ENCODE measurements at places on chromosomes 4 and X. TPM values are rescaled to one million over a fixed set of nuclear protein-coding genes. Genes with fewer than 3 reads are reported as not detected.

DNA sequence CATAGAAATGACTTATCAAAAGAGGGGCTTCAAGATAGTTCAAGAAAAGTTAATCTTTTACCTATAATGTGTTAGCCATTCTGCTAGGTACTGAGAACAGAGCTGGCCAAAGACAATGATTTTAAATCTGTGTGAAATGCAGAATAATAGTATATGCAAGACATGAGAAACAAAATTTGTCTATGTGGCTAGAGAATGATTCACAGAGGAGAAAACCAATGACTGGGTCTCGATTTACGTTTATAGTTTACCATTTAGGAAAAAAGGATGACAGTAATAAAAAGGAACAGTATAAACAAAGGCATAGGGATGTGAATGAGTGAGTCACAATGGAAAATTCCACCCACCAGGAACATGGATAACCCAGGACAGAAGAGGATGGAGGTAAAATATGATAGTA, 31.9 kb downstream of the NPFFR2 start:
- no peak for DNase-seq

- DNase-seq: no peak
Measured at GRCh38 chr4:156190615-156191014, 236.9 kb upstream of the CTSO start.

- DNase-seq: no peak
Measured at GRCh38 chrX:41667631-41668030, 21.1 kb upstream of the GPR34 start.

DNA sequence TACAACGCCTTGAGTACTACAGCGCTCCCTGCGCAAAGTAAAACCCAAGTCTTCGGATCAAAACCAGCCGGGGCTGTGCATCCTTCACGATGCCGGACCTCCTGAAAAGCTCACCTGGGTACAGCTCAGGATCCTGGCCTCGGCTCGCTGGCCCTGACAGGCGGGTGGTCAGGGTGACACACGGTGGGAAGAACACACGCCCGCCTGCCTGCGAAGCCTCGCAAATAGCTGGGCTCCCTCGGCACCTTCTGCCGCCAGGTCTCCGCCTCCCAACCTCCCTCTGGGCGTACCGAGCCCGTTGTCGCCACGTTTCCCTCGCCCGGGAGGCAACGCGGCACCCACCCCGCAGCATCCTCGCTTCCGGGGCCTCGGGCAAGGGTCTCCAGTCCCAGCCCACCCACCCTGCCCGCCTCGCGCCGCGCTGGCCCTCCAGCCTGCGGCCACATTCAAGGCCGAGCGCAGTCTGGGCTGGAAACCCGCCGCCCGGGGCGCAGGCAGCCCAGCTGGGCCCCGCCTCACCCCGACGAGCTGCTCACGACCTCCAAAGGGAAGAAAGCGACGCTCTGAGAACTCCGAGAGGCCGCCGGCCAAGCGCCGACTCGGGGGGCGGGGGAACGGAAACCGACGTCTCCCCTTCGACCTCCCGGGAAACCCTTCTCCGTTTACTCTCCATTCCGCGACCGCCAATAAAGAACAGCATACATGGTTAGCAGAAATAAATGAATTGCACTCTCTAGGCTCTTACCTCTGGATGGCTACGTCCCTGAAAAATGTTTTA, 511 bp downstream of the PPM1K start:
- DNase-seq: peak; percentile 76

- no peak for DNase-seq
Measured at GRCh38 chrX:136647677-136648360, at the start of gene CD40LG. TSS of gene CD40LG (plus strand) at chrX:136648158. CDS start at chrX:136648249, 91 bp downstream.

DNA sequence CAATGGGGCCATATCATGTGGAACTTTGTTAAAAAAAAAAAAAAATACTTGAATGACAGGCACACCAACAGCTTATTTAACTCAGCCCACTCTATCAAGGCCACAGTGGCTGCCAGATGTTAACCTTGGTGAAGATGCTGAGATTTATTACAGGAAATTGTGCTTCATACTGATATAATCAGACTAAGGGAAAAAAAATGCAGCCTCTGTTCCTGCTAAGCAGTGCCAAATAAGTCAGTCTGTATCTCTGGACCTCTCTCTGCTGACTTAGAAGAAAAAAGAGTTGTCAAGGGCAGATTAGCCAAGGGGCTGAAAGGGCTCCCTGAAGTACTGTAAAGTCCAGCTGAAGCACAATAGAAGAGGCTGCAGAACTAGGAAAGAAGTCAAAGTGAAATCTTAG, 677.7 kb upstream of the HTR2C start:
- no peak for DNase-seq

- no peak for DNase-seq
Measured at GRCh38 chr4:148315049-148315448, 127.2 kb downstream of the NR3C2 start.

DNA sequence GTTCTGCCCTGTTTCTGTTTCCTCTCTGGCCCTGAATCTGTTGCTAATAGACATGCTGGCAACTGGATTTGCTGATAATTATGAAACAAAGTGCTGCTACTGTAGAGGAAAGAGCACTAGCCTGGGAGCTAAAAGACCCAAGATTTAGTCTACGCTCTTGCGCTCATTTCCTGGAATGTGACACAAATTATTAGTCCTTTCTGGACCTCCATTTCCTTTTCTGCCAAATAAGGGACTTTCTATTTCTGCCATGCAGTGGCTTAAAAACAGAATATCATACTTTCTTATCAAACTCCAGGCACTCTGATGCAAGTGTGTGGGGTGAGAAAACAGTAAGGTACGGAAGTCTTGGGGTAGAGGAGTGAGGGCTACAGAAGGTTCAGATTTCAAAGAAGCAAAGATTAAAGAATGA, 48.3 kb upstream of the GPR174 start:
- peak; percentile 30 for DNase-seq

- DNase-seq: peak; percentile 76
Measured at GRCh38 chr4:127400731-127401346, 231.9 kb upstream of the INTU start.

GRCh38 chrX:153495903-153496589, 1.3 kb downstream of the BGN start:
- DNase-seq: no peak

- no peak for DNase-seq
Measured at GRCh38 chr4:78939667-78940008, 400 bp upstream of the PAQR3 start.

- no peak for DNase-seq
Measured at GRCh38 chr4:85744950-85745349, 270.0 kb downstream of the ARHGAP24 start.

DNA sequence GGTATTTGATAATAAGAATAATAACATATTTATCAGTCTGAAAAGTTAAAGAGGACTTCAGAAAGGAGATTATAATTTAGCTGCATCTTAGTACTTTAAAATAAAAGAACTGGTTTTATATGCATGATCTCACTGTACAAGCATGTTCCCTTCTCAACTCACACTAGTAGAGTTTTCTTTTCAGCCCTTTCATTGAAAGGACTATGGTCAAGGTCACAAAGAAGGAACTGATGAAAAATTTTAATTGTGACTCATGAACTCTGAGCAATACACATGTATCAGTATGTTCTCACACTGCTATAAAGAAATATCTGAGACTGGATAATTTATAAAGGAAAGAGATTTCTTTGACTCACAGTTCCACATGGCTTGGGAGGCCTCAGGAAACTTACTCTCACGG, 73.7 kb upstream of the NDST4 start:
- DNase-seq: no peak

DNA sequence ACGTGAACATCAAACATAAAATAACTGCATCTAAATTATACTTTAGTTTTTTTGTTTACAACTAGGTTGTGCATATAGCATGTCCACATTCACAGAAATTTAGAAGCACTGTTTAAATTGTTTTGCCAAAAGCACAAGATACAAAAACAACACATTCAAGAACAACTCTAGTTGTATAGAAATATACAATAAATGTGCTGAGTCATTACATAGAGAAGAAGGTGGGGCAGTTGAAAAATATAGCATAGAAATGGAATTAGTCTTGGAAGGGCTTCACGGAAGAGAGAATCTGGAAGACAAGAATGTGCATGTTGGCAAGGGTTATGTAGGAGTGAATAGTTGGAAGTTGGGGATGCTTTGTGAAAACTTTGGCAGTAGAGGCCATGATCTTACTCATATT, 239.0 kb upstream of the GLRA2 start:
- no peak for DNase-seq

DNA sequence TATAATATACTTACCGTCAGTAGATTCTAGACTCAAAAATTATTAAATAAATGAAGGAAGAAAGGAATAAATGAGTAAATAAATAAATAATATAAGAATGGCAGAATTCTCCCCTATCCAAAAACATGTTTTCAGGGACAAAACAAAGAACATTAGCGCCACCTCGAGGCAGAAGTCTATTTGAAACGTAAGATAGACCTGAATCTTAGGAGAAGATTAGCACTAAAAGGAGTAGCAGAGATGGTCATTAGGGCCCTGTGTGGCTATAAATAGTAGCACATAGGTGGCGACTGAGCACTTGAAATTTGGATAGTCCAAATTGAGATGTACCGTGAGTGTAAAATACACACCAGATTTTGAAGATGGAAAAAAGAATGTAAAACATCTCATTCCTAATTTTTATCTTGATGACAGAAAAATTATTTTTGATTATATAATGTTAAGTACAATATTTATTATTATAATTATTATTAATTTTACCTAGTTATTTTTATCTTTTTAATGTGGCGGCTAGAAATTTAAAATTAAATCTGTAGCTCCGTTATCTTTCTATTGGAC, 24.3 kb upstream of the SRD5A3 start:
- DNase-seq: peak; percentile 66

DNA sequence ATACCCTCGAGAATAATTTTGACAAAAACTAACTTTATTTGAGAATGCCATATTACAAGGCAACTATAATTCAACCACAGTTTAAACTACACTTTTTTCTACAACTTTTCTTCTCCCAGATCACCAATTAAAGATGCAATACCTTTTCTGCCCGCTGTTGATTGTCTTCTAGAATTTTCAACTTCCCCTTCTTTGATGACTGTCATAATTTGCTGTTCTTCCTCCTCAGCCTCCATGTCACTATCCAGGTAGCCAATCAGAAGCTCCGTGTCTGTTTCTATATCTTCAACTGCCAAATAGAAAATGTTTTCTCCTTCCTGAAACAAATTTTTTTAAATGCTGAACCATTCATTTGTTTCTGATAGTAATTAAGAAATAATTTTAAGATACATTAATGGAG, 101.5 kb downstream of the PRDM5 start:
- DNase-seq: no peak

GRCh38 chr4:151670843-151671242, 90.0 kb downstream of the GATB start:
- no peak for DNase-seq

- peak; percentile 7 for DNase-seq
Measured at GRCh38 chr4:105147553-105148161, 981 bp downstream of the TET2 start.

DNA sequence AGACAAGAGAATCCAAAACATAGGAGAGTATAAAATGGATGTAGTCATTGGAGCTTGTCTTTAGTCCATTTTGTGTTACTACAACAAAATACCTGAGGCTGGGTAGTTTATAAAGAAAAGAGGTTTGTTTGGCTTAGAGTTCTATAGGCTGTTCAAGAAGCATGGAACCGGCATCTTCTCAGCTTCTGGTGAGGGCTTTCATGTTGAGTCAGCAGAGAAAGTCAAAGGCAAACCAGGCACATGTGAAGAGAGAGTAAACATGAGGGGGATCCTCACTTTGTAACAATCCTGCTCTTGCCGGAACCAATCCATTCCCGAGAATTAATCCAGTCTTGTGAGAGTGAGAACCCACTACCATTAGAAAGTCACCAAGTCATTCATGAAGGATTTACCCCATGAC, 8.1 kb upstream of the HCCS start:
- no peak for DNase-seq

DNA sequence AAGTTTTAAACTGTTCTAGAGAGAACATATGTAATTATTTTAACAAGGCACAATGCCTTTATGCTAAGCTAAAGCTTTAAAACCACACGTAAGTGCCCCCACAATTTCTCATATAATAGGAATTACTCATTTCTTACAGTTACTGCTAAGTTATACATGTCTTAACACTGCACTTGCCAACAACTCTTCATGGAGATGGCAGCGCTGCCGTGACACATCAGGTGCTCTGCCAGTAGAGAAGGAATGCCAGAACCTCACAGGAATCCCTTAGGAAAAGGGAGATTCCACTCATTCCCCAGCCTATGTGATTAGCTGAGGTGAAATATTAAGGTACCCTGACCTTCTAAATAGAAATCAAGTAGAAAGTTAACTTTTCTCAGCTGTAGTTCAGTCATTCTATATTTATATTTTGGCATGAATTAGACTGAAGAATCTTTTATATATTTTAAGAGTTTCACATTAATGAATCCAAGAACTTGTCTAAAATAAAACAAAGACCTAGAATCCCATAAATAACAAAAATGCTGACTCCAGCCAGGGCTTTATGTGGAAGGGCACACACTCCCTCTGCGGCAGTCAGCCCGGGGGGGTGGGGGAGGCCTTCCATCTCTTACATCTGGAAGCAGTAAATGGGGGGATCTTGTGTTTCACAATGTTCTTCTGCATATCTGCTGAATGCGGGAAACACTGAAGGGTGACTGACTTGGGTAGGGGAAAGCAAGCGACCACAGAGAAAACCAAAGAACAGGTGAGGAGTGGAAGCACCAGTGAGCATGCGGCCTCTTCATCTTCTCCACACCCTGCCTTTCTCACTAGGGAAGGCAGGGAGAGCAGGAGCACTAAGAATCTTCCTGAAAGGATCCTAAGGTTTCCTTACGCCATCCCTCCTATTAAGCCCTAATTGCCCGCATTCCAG, 23.7 kb downstream of the ACSL1 start:
- no peak for DNase-seq

DNA sequence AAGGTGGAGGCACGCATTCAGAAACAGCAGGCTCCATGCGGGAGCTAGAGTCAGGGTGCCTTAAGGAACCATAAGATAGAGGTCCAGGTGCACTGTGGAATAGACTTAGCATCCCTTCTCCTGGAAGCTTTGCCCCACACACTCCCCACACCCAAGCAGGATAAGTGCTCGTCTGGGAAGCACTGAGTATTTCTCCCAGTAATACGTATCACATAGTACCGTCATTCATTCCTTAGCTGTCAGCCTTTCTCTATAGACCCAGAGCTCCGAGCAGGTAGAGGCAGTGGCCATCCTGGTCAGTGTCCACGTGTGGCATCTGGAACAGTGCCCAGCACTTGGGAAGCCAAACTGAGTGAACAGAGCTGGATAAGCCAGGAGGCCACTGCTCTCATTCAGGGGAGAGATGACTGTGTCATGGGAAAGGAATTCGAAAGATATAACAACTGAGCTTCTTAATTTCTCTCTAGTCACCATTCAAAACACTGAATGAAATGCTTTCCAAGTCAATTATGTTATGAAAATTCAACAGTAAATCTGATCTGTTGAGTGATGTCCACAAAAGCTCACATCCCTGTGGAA, 9.9 kb downstream of the APBB2 start:
- peak; percentile 56 for DNase-seq

- DNase-seq: no peak
Measured at GRCh38 chr4:73836373-73837279, at the start of gene CXCL6. TSS of gene CXCL6 (plus strand) at chr4:73836678. CDS start at chr4:73836751, 73 bp downstream.

- peak; percentile 1 for DNase-seq
Measured at GRCh38 chrX:106415276-106415895, 196.4 kb upstream of the RADX start.

Gene CYLC1
- total RNA-seq: not detected

Gene LRIT3
- total RNA-seq: under 0.01 TPM

Gene PABPC4L
- total RNA-seq: 0.51 TPM

Gene P2RY8
- 0.76 TPM for total RNA-seq

Gene TKTL1
- under 0.01 TPM for total RNA-seq

Gene UGT2B7
- total RNA-seq: not detected

Gene SLC10A4
- total RNA-seq: 0.13 TPM

Gene GAGE12C
- total RNA-seq: not detected

Gene DRP2
- total RNA-seq: under 0.01 TPM

Gene GYPE
- total RNA-seq: under 0.01 TPM

Gene CYP2U1
- total RNA-seq: 4.0 TPM

Gene SSX1
- total RNA-seq: not detected

Gene GRIA3
- total RNA-seq: not detected

Data from dermis microvascular lymphatic vessel endothelial cell (primary cell).